ENCODE measurements at places on chromosomes 1 and 21.

GRCh38 chr21:28310171-28310685 lies 682.4 kb downstream of the LTN1 start:
- DNase-seq = no peak

DNA sequence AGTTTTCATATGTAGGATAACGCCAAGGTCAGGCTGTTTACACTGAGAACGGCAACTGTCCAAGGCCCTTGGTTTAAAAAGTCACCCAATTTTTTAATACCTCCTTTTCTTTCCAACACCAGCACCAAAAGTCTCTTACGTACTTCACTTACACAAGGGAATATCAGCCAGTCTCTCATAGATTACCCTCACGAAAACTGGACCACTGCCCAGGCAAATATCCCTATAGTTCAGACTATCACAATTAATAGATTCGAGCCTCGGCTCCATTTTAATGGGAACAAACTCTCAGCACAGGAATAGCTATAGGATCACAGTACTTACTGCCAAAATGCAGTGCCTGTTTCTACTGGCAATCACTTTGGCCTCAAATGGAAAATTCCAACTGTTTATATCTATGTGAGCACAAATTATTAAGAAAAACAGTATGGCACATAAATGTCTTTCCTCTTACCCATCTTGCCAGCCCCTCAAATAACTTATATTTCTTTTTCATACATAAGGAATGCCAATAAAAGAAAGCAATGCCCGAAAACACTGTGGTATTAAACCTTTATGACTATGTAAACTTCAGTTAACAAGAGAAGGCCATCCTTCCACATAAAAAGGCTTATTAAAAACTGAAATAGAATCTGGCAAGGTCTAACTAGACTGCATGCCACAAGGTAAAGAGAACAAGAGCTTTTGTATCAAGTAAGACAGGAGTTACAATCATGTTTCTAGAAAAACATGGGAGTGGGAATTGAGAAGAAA lies 97.8 kb downstream of the SLC45A1 start:
- DNase-seq = no peak

- DNase-seq = no peak
Measured at GRCh38 chr1:87754139-87754538, 425.5 kb downstream of the LMO4 start.

DNA sequence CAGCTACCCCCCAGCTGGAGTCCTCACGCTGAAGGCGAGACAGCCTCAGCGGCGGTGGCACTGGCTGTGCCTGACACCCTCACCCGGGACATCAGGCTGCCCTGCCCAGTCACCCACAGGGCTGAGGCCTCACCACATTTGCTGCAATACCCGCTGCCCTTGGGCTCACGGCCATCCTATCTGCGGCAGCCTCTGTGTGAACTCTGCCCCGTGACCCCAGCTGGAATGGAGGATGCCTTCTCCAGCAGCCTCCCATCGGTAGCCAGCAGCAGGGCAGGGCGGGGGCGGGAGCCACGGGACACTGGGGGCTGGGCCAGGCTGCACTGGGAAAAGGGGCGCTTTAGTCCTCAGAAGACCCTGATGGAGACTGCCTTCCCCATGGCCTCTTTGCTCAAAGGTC lies 112.4 kb upstream of the ZBTB40 start:
- no peak for DNase-seq

DNA sequence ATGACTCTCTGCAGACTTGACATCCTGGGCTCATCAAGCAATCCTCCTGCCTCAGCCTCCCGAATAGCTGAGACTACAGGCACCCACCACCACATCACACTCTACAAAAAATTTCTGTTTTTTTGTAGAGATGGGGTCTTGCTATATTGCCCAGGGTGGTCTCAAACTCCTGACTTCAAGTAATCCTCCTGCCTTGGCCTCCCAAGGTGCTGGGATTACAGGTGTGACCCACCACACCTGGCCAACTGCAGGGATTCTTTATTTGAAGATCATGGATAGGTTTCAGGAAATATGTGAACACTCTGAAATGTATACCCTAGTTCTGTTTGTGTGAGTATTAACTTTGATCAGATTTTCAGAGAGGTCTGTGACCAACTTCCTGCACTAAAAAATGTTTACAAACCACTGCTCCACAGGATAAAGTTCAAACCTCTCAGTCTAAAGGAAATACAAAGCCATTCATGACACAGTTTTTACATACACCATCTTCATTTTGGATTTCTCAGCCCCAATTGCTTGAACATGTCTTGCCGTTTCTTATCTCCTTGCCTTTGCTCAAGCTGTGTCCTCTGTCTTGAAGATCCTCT lies 252.3 kb upstream of the FGGY start:
- no peak for DNase-seq

DNA sequence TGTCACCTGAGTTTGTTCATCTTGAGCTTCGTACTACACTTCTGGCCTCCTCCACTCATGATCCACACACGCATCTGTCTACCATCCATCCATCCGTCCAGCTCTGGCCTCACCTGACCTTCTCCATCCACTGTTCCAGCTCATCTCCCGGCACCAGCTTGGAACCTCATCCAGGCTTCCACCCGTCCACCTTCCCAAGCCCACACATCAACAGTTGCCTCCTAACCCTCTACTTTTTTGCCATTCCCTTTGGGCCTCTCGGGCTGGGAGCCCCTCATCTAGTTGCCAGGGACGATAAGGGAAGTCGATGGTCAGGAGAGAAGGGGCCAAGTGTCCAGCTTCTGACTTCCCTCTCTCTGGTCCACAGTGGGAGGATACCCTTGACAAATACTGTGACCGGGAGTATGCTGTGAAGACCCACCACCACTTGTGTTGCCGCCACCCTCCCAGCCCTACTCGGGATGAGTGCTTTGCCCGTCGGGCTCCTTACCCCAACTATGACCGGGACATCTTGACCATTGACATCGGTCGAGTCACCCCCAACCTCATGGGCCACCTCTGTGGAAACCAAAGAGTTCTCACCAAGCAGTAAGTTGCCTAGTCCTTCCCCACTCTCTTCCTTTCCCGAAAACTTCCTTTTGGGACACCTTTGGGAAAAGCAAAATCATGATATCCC lies 3.4 kb upstream of the FALEC start:
- no peak for DNase-seq

DNA sequence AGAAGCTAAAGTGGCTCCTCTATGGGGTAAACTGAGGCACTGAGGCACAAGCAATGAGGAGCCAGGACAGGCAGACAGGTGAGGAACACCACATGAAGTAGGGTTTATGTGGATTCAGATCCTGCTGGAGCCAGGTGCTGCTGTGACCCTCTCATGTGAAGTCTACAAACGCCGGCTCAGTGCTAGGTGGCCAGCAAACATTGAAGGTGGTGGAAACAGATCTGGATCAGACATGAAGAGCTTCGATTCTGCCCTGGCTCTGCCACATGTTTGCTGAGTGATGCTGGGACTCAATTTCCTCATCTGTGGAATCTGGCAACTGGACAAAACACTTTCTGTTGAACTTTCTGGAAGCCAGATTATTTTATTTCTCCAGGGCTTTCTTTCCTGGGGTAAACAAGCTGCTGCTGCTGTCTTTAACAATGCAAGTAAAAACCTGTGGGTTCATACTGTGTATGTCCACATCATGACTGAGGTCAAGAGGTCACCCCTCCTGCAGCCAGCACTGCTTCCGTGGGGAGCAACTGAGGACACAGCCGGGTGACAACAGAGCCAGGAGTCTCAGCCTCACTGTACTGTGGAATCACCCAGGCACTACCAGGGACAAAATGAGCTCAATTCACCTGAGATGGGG lies 33.3 kb downstream of the HMGB4 start:
- DNase-seq = no peak

GRCh38 chr1:153696741-153697140 lies 18.3 kb downstream of the NPR1 start:
- no peak for DNase-seq

- peak; percentile 73 for DNase-seq
Measured at GRCh38 chr1:20717452-20718342, at the start of gene KIF17. KIF17 (minus strand) TSS chr1:20718007; CDS start chr1:20717706, 301 bp downstream.
